Activated T-cell treated with anti-CD3 and anti-CD28 coated beads, Interleukin-2, amount 50 U/mL, for 1 hour (primary cell): ENCODE measurements at places on chromosomes 1 and 21.

DNA sequence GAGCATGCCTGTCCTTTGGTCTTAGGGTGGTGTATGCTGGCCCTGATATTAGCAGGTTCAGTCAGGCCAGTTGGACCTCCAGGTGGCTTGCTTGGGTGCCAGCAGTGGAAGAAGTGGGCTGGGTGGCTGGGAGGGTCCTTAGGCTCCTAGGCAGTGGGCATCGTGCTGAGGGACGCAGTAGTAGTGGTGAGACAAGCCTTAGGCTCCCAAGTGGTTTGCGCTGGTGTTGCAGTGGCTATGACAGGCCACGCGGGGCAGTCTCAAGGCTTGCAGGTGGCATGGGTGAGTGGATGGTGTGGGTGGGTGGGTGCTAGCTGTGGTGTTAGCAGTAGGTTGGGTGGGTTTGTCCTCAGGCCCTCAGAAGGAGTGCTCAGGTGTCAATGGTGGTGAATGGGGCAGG lies 162.3 kb downstream of the FMN2 start:
- no peak for DNase-seq

DNA sequence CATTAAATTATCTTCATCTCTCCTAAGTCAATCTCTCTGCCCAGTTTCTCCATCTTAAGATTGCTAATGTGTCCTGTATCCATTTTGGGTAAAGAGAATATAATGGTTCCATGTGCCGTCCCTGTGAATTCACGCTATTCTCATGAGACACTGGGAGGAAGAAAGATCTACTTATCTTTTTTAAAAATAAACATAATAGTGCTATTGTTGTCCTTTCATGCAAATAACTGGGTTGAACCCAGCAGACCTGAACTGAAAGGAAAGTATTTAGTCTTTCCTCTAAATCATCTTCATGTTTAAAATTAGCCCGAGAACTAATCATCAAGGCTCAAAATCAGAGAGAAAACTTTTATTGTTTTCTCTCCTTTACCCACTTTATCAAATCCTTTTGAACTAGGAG lies 22.4 kb downstream of the SLAMF1 start:
- DNase-seq = no peak

- DNase-seq = no peak
These were observed 70.6 kb downstream of the TMEM53 start for GRCh38 chr1:44603718-44604117.

GRCh38 chr1:20729990-20730689 lies 2.4 kb downstream of the SH2D5 start:
- no peak for DNase-seq

- no peak for DNase-seq
These were observed 251.7 kb upstream of the ADGRL2 start for GRCh38 chr1:81548918-81549587.

DNA sequence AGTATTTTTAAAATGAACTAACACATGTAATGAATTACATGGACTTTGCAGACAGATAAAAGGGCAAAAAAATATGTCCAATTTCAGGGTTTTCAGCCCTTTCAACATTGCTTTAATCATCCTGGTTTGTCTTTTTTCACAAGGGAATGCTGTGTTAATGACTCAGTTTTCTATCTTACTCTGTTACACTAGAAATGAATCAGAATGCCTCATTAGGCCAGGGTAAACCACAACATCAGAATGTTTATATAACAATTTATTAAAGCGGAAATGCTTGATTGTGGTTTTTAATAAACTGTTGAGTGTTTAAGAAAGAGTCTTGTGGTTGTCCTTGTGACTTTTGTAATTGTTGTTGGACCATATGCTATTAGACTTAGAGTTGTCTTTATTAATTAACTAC lies 13.5 kb downstream of the GORAB start:
- no peak for DNase-seq

DNA sequence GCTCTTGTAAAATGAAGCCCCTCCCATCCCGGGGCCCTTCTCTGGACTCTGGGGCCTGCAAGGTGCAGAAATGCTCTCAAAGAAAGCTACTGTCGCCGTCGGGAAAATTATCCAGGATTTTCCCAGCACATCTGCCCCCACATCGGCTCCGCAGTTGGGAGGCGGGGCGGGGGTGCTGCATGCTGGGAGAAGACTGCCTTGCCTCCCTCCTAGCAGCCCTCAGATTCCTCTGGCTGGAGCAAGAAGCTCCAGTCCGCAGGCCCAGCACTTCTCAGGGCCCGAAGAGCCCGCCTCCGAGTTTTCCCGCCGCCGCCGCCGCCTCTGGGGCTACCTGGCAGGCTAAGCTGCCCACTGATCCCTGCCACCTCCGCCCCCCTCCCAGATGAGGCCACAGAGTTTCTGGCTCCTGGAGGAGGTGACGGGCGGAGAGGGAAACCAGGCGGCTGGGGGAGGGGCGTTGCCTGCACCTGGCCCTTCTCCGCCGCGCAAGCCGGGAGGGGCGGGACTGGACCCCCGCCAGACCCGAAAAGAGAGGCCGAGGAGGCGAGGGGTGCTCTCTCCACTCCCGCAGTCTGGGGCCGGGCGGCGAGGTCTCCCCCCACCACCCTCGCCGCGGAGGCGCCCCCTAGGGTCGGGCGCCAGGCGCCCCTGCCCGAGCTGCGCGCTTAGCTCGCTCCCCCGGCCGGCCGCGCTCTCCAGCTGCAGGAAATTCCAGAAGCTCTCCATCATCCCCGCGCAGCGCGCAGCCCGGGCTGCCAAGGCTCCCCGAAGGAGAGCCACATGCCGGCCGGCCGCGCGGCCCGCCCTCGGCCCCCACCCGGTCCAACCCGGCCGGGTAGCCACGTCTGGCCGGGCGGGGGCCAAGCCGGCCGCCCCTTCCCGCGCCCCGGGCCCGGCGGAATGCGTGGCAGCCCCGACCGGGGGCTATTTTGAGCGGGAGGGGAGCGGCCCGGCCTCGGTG lies 28.8 kb downstream of the AHDC1 start:
- no peak for DNase-seq

DNA sequence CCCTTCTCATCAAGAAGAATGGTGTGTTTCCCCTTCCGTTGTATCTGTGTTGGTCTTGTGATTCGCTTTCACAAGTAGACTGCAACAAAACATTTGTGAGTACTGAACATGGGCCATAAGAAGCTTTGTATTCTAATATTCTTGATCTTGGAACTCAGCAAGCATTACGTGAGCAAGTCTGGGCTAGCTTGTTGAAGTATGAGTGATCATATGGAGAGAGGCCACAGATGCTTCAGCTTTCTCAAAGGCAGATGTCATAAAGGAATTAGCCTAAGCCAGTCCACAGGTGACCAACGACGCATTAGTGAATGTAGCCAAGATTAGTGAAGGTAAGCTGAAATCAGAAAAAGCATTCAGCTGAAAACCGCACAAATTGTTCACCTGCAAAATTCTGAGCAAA lies 609.6 kb upstream of the NEGR1 start:
- no peak for DNase-seq

- DNase-seq = no peak
These were observed 49.0 kb downstream of the MAP3K21 start for GRCh38 chr1:233376382-233377110.

DNA sequence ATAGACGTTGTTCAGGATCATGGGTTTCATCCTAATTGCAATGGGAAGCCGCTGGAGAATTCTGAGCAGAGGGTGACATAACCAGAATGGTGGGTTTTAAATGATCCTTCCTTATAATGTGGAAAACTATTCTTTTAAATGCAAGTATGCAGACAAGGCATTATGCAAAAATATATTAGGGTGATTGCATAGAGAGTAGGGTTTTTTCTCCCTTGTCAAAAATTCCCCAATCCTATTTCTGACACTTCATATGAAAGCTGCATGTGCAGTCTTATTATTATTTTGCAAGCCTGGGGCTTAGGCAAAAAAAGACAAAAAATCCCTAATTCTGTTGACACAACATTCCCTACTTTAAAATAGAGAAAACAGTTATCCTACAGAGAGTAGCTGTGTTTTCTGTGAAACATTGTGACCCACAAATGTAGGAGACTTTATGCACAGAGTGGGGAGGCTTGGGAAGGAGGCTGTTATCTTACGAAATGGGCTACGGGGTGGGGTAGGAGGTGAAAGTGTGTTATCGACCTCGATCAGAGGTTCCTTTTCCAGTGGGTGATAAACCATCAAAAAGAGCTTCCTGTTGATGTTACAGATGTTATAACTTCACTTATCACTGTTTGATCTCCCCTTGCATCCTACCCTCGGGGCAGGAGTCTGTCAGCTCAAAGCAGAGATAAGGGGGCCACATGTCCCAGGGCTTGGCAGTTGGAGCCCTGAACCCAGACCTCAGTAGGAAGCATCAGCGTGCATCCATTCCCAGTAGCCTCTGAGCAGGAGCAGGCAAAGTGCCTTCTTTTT lies 27.2 kb downstream of the RHEX start:
- no peak for DNase-seq

GRCh38 chr1:203215573-203215972 lies 13.9 kb downstream of the CHIT1 start:
- no peak for DNase-seq

DNA sequence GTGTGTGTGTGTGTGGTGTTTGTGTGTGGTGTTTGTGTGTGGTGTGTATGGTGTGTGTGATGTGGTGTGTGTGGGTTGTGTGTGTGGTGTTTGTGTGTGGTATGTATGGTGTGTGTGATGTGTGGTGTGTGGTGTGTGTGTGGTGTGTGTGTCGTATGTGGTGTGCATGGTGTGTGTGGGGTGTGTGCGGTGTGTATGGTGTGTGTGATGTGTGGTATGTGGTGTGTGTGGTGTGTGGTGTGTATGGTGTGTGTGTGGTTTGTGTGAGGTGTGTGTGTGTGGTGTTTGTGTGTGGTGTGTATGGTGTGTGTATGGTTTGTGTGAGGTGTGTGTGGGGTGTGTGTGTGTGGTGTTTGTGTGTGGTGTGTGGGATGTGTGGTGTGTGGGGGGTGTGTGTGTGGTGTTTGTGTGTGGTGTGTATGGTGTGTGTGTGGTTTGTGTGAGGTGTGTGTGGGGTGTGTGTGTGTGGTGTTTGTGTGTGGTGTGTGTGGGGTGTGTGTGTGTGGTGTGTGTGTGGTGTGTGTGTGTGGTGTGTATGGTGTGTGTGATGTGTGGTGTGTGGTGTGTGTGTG lies 106.2 kb upstream of the ADAR start:
- DNase-seq = no peak

DNA sequence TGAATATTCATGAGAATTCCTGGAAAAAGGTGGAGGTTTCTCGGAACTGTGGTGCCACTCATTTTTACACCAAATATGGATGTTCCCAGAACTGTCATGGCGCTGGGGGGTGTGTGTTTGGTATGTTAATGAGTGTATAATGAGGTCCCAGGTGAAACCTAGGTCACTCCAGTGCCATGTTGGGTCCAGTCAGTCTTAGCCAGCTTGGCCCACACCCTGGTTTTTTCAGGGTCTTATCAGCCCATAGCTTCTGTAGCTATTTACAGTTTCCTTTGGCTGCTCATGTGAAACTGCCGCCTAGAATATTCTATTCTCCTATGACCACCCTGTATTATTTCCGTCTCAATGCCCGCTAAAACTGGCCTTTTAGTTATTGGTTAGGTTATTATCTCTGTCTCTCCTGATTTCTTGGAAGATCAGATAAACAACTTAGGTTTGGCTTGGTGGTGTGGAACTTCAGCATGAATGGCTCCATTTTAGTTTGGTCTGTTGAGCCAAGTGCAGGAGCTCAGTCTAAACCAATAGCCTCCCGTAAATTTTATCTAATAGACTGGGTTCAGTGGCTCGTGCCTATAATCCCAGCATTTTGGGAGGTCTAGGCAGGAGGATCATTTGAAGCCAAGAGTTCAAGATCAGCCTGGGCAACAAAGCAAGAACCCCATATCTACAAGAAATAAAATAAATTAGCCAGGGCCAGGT lies 42.1 kb upstream of the EDARADD start:
- no peak for DNase-seq

DNA sequence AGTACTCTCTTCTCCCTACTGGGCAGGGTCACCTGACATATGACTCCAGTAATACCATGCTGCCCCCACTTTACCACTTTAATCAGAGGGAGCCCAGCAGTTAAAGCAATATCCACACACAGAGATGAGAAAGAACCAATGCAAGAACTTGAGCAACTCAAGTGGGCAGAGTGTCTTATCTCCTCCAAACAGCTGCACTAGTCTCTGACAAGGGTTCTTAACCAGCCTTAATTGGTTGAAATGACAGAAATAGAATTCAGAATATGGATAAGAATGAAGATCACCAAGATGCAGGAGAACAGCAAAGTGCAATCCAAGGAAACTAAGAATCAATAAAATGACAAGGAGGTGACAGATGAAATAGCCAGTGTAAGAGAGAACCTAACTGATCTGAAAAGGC lies 91.0 kb downstream of the KCNT2 start:
- DNase-seq = no peak

- no peak for DNase-seq
These were observed 11.3 kb downstream of the UBE2G2 start for GRCh38 chr21:44790368-44790767.

DNA sequence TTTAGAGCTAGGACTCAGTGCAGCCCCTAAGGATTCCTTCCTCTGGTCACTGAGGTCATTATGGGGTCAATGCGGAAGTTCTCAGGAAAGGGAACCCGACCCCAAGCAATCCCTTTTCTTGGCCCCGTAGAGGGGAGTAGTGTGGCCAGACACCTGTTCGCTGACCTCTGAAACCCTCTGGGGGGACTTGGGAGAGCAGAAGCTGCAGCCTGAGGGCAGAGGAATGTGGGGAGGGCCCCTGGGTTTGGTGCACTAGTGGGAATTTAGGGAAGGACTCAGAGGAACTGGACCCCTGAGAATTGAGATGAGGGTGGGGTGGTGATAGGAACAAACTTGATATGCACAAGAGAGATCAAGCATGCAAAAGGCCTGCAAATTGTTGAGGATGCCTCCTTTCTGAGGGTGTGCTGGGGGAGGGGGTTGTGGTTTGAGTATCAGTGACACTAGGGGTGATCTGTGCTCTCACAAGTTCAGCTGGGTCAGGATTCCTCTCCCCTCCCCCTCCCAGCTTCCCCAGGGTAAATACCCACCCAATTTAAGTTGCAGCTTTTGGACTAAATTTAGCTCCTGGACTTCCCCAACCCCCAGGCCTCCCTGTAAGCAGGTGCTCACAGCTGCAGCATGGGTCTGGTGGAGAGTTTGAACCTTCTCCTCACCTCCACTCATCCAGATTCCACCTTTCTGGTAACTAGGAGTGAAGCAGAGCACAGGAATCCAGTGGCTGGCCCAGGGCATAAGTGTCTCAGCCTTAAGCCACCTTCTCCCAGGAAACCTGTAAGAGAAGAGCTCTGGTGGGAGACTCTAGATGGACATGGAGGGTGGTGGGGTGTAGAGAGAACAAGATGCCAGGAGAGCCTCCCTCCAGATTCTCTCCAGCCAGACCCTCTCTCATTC lies 13.5 kb downstream of the ADAMTSL4 start:
- DNase-seq = peak; percentile 64

- no peak for DNase-seq
These were observed 874.3 kb upstream of the ADAMTS5 start for GRCh38 chr21:27841084-27841672.

DNA sequence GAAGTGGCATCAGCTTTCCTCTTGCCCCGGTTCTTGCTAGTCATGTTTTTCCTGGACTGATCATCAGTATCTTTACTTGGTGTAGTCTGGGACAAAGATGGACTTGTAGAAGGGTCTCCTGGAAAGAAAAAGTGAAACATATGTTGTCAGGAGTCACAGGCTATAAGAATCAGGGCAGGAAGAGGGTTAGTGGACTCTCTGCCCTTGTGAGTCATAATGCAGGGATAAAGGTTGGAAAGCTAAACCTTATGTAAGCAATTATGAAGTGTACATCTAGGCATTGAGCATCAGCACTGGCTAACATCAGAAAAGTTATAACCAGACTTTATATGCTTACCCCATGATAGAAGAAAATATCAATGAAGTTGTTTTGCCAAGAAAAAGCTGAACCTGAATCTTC lies 51.2 kb downstream of the XKR8 start:
- DNase-seq = no peak
